CD14-positive monocyte (primary cell): ENCODE measurements at places on chromosomes 5 and 9. TPM values are rescaled to one million over a fixed set of nuclear protein-coding genes. Genes with fewer than 3 reads are reported as not detected.

The PLEKHG4B gene
- polyA plus RNA-seq = not detected in 2 replicates

The PANK3 gene
- polyA plus RNA-seq = 2.6 and 9.0 TPM in 2 replicates

The STKLD1 gene
- polyA plus RNA-seq = not detected

The GBA2 gene
- 26.4 TPM for polyA plus RNA-seq

The VAV2 gene
- 2.3 TPM for polyA plus RNA-seq

The FOXE1 gene
- polyA plus RNA-seq = not detected

The CAMK2A gene
- polyA plus RNA-seq = not detected

The AK8 gene
- not detected in 2 replicates for polyA plus RNA-seq

The GDA gene
- polyA plus RNA-seq = not detected

The MARVELD2 gene
- polyA plus RNA-seq = not detected in 2 replicates

The SLC45A2 gene
- polyA plus RNA-seq = not detected

DNA sequence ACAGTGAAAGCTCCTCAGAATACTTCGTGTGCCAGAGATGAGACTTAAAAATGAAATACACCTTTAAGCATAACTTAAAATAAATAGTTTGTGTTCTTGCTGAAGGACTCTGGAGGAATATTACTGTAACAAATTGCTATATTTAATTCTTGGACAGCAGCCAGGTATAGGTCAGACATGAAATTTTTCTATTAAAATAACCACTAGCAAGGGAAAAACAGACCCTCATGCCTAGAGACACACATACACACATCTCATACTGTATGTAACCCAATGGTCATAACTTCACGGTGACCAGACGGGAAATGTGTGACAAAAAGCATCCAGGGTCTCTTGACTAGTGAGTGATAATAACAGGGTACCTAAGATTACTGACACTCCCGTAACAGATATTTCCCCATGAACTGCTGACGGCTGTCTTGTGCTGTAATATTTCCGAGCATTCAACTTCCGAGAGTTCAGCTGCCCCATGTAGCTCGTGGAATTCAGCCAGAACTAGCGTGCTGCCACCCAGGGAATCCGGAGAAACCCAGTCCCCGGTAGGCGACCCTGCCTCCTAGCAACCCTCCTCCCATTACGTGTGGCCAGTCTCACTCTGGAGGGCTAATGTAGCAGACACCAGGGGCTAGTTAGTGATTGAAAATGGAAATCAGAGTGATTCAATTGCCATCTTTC, 2295.1 kb upstream of the WWC1 start:
- H3K4me3 ChIP-seq = no peak overlapping the region
- H3K36me3 ChIP-seq = no peaks in the 10 kb centered on the region
- no peak overlapping the region for H3K27ac ChIP-seq
- no peaks in the 10 kb centered on the region for H3K4me1 ChIP-seq
- DNase-seq = no peak

GRCh38 chr5:181160152-181160754, 12.9 kb downstream of the OR2V2 start:
- H3K27ac ChIP-seq = no peak overlapping the region
- H3K4me1 ChIP-seq = peaks cover 10% of the 10 kb centered on the region
- H3K4me3 ChIP-seq = no peak overlapping the region
- peak; percentile 22 for DNase-seq
- no peaks in the 10 kb centered on the region for H3K36me3 ChIP-seq
- H3K27me3 ChIP-seq = peaks cover 4% of the 10 kb centered on the region

DNA sequence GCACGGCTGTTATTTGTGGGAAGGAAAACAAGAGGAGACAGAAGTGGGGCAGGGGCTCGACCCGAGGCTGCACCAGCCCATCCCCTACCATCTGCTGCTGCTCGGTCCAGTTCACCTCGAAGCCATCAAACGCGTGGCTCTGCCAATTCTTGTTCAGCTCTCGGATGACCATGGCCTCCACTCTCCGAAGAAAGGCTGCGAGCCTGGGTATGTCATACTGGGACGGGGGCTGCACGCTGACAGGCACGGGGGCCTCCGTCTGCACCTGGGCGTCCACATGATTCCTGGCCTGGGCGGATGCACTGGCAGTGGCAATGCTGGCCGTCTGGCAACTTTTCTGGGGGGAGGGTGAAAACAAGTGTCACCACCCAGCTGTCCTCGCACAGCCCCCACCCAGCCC, 16.0 kb downstream of the DYNC2I2 start:
- H3K27ac ChIP-seq = no peak overlapping the region
- no peak for DNase-seq
- H3K4me3 ChIP-seq = no peak overlapping the region
- H3K27me3 ChIP-seq = no peaks in the 10 kb centered on the region

DNA sequence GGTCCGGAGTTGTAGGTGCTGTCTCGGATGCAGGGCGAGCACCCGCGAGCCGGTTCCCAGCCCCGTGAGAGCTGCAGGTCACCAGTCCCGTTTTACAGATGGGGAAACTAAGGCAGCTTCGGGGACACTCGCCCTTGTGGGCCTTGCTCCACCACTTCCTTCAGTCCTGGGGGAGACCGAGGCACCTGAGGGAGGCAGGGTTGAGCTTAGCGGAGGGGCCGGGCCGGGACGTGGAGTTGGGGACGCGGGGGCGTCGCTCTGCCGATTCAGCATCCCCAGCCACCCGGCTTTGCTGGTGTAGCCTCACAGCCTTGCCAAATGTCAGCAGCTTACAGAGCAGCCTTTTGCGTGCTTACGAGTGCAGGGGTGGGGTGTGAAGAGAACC, 530 bp downstream of the BBLN start:
- no peak for DNase-seq
- peaks cover 16% of the 10 kb centered on the region for H3K36me3 ChIP-seq
- H3K4me3 ChIP-seq = peak overlapping the region; percentile 82
- H3K27ac ChIP-seq = no peak overlapping the region

GRCh38 chr9:27589462-27589861, 16.2 kb upstream of the C9orf72 start:
- no peaks in the 10 kb centered on the region for H3K36me3 ChIP-seq
- H3K4me1 ChIP-seq = peaks cover 76% of the 10 kb centered on the region
- no peak for DNase-seq

DNA sequence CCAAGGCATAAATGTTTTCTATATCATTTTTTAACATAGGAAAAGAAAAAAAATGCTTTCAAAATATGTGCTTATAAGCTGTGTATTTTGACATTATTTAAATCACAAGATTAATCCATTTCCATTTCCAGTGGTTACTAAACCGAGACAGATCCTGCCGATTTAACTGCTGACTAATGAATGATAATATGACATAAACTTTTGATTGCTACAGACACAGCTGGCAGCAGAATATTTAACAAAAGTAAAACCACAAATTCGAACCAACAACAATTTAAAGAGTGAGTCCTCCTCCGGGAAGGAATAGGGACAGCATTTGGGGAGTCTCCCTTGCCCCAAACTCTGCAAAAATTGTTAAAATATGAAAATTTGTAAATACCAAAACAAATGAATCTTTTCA, 401.3 kb upstream of the DAB2 start:
- H3K36me3 ChIP-seq = no peaks in the 10 kb centered on the region
- H3K27me3 ChIP-seq = no peaks in the 10 kb centered on the region
- H3K27ac ChIP-seq = no peak overlapping the region
- H3K4me3 ChIP-seq = no peak overlapping the region
- H3K4me1 ChIP-seq = no peaks in the 10 kb centered on the region
- DNase-seq = no peak

- H3K27ac ChIP-seq = no peak overlapping the region
- no peaks in the 10 kb centered on the region for H3K27me3 ChIP-seq
- no peak for DNase-seq
- no peak overlapping the region for H3K4me3 ChIP-seq
- no peaks in the 10 kb centered on the region for H3K4me1 ChIP-seq
Observed at GRCh38 chr5:151036556-151036955, 16.2 kb downstream of the GPX3 start.

GRCh38 chr5:68932830-68933434, 160.9 kb upstream of the SLC30A5 start:
- no peaks in the 10 kb centered on the region for H3K4me1 ChIP-seq
- DNase-seq = no peak
- H3K27ac ChIP-seq = no peak overlapping the region
- no peaks in the 10 kb centered on the region for H3K36me3 ChIP-seq
- no peak overlapping the region for H3K4me3 ChIP-seq
- no peaks in the 10 kb centered on the region for H3K27me3 ChIP-seq

GRCh38 chr5:152556784-152557183, 151.7 kb upstream of the NMUR2 start:
- H3K27me3 ChIP-seq = no peaks in the 10 kb centered on the region
- no peaks in the 10 kb centered on the region for H3K4me1 ChIP-seq

- no peak overlapping the region for H3K4me3 ChIP-seq
- H3K27me3 ChIP-seq = no peaks in the 10 kb centered on the region
- H3K27ac ChIP-seq = no peak overlapping the region
- no peaks in the 10 kb centered on the region for H3K4me1 ChIP-seq
Observed at GRCh38 chr5:127536687-127537086, 19.2 kb downstream of the PRRC1 start.

DNA sequence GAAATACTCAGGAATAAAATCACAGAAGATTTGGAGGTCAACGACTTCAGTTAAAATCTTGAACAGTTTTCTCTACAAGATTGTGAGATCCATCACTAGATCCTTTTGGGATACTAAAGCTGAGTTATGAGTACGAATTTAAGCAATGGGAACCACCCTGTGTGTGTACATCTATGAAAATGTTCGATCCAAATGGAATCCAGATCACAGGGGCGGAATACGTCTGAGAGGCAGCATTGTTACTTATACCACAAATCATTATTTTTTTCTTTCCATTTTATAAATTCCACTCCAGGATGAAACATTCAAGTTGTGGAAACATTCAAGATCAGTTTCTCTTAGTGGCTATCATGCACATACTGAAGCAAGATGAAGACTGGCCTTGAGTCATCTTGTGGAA, 239.3 kb upstream of the PAPPA start:
- H3K4me3 ChIP-seq = no peak overlapping the region
- no peak overlapping the region for H3K27ac ChIP-seq
- no peaks in the 10 kb centered on the region for H3K4me1 ChIP-seq
- no peak for DNase-seq

DNA sequence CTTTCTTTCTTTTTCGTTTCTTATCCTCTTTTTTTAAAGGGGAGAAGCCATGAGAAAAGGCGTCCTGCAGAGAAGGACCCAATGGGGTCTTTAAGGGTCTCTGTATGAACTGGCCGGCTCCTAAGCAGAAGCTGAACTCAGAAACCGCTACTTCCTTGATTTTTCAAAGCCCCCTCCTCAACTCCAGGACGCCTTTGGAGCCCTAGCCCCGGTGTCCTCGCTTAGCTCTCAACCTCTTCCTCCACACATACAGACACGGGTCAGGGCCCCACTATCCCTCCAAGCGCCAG, 8.3 kb downstream of the PAX5 start:
- peaks cover 90% of the 10 kb centered on the region for H3K27me3 ChIP-seq
- H3K4me3 ChIP-seq = no peak overlapping the region
- no peak overlapping the region for H3K27ac ChIP-seq
- H3K36me3 ChIP-seq = no peaks in the 10 kb centered on the region
- peaks cover 29% of the 10 kb centered on the region for H3K4me1 ChIP-seq
